ENCODE measurements at places on chromosomes 6 and 20.
A peak's percentile ranks its signal among the peaks of the same experiment; 100 is the strongest.

- no peak for DNase-seq
Observed at GRCh38 chr6:79302341-79302740, 67.9 kb upstream of the HMGN3 start.

DNA sequence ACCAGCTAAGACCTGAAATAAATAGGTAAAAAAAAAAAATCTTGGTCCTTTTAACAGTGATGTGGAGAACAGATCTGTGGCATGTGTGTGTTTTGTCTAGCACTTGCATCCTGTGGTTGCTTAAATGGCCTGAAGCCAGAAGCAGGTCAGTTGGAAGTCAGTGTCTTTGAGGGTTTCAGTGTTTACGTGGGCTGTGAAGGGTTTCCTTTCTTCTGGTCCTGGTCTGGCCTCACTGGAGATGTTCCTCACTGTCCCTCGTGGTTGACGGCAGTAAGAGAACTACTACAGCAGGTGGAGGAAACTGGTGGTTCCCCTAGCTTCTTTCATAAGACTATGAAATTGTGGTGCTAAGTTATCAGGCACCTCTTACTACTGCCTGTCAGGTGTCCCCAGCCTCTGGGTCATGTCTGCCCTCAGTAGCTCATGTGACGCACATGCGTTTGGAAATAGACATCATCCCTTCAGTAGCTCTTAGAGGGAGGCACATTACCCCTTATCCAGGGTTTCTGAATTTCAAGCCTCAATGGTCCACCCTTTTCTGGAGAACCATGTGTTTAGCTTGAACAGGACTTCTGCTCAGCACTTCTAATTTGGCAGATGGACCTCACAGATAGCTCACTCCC lies 59.4 kb upstream of the SCP2D1 start:
- peak; percentile 34 for DNase-seq

- DNase-seq, result no peak
Observed at GRCh38 chr6:125829433-125829832, 38.7 kb downstream of the NCOA7 start.

DNA sequence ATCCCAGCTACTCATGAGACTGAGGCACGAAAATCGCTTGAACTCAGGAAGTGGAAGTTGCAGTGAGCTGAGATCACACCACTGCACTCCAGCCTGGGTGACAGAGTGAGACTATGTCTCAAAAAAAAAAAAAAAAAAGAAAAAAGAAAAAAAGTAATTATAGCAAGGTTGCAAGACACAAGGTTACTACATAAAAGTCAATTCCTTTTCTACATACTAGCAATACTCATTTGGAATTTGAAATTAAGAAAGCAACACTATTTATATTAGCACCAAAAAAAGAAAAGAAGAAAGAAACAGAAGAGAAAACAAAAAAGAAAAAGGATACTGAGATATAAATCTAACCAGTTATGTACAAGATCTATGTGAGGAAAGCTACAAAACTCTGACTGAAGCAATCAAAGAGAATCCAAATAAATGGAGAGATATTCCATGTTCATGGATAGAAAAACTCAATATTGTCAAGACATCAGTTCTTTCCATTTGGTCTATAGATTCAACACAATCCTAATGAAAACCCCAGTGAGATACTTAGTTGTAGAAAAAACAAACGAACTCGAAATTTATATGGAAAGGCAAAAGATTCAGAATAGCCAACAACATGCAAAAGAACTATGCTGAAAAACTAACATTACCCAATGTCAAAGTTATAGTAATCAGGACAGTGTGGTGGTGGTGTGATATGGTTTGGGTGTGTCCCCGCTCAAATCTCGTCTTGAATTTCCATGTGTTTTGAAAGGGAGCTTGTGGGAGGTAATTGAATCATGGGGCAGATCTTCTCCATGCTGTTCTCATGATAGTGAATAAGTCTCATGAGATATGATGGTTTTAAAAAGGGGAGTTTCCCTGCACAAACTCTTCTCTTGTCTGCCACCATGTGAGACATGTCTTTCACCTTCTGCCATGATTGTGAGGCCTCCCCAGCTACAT lies 73.3 kb downstream of the GPX5 start:
- DNase-seq, result no peak

DNA sequence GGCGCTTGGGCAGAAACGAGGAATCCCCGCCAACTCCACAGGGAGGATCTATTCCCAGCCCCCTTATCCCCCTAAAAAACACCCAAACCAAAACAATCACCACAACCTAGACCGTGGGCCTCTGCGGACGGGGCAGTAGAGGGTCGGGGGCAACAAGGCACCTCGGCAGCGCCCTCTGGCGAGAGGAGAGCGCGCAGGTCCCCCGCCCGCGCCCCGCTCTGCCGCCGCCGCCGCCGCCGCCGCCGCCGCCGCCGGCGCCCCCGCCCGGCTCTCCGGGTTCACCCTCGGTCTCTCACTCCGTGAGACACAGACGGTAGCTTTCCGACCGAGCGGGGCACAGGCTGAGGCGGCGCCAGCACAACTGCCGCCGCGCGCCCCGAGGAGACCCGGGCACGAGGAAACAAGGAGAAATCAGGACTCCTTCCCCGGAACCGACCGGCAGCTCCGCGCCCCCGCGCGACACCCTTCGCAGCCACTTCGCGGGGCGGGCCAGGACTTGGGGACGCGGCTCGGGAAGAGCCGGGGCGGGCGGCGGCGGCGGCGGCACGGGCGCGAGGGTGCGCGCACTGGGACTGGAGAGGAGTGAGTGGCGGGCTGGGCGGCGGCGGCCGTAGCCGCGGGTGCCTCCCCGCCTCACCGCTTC lies at the start of gene SLC35F1:
Gene SLC35F1, plus strand, starts transcription at position 307 of the 643 bp plus-strand sequence.
- DNase-seq, result peak; percentile 22

- DNase-seq, result peak; percentile 36
Observed at GRCh38 chr6:25553502-25553901, 98.5 kb upstream of the SCGN start.

DNA sequence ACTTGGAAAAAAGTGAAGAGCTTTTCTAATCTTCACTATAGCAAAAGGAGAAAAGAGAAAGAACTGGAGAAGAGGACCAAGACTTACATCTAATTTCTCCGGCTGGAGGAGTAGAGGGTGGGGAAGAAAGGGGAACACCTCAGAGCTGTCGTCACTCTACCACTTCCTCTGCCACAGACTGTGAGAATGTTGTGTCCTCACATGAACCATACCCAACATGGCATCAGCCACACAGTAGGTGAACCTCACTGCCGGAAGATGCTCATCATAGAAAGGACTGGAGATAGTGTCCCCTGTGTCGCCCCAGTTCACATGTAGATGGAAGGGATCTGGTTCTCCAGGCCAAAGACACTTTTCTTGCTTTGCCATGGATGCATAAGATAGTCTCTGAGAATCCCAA lies 604.4 kb upstream of the NOX3 start:
- no peak for DNase-seq

- DNase-seq, result peak; percentile 56
Observed at GRCh38 chr6:154474648-154475428, 35.6 kb downstream of the CNKSR3 start.

- DNase-seq, result peak; percentile 44
Observed at GRCh38 chr20:31837896-31838397, 7.5 kb downstream of the FOXS1 start.

DNA sequence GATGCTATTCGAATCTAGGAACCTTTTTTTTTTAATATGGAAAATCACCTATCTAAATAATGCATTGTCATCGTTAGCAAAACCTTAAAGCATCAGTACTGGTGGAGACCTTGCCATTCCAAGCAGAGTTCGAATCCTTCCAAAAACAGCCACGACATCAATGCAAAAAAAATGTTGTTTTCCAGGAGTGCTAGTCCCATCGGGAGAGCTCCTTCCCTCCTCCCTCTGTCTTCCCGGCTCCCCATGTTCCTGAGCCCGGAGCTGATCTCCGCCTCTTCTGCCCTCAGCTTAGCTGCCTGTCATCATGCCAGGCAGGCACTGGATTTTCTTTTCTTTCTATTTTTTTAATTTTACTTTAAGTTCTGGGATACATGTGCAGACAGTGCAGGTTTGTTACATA lies 153.6 kb upstream of the QKI start:
- DNase-seq, result no peak

- DNase-seq, result peak; percentile 74
Observed at GRCh38 chr6:43774776-43775534, 4.9 kb downstream of the VEGFA start.

- no peak for DNase-seq
Observed at GRCh38 chr6:38687043-38687353, 15.9 kb downstream of the GLO1 start.

GRCh38 chr6:157236040-157236725 lies 87.1 kb downstream of the TMEM242 start:
- no peak for DNase-seq

GRCh38 chr6:149277621-149278020 lies 39.9 kb upstream of the TAB2 start:
- no peak for DNase-seq

GRCh38 chr6:132483779-132484679 lies 28.9 kb downstream of the STX7 start:
- peak; percentile 78 for DNase-seq

GRCh38 chr20:51750037-51750769 lies 18.0 kb downstream of the ATP9A start:
- DNase-seq, result peak; percentile 79

DNA sequence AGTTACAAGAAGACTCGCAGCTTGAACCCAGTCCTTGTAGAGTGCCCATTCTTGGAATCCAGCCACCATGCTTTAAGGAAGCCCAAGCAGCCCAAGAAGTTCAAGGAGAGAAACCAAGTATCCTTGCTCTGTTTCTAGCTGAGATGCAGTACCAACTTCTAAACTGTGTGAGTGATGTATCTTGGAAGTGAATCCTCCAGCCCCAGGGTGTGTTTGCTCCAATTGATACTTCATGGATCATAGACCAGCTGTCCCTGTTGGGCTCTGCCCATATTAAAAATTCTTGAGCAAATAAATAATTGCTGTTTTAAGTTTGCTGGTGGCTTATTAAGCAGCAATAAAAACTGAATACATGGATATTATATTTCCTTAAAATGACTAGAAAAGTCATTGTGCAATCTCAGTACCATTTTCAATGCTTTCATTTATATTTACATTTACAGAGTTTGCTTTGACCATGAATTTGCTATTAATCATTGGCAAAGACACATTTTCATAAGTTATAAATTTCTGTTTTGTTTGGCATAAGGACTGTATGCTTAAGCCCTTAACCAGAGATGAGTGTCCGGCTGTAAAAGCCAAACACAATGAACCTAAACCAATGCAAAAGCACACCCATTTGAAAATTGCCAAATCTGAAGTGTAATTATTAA lies 9.2 kb downstream of the SPTLC3 start:
- no peak for DNase-seq

- no peak for DNase-seq
Observed at GRCh38 chr6:158769234-158769770, 49.9 kb downstream of the EZR start.

DNA sequence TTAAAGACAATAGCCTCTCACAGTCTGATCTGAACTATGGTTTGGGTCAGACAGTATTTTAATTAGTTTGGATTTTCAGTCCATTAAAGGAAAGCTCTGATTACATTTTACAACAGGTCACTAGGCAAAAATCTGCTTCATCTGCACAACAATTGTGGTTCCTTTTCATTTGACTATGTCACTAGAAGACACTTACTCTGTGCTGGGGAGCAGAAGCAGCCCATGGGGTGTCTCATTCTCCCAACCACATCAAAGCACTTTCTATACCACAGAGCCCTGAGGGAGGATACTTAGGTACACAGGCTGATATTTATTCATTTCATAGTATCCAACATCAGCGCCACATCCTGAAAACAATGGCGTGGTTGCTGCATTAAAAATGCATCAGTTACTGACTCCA lies 36.6 kb upstream of the HDAC2 start:
- no peak for DNase-seq

DNA sequence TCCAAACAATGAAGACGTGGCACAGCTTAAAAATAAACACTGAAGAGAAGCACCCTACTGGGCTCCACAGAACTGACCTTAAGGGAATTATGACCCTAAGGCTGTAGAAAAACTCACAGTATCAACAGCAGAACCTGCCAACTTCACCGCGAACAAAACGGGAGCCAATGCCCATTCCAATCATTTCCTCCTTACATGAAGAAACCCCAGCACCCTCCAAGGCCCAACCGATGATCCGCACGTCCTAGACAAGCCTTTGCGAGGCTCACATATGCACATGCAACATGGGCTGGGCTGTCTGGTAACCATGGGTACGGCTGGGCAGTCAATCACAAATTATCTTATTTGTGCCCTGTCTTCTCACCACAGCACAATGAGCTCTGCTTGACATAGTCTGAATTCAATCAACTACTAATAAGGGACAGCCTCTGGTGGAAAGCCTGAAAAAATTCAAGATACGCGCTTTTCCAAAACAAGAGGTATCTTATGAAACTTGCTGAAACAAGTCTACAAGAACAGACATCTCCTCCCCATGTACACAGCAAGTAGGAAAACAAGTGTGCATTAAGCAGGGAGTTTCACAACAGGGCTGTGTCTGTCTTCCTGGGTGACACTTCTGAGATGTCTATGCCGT lies 1.7 kb downstream of the DIDO1 start:
- peak; percentile 65 for DNase-seq

GRCh38 chr6:134373282-134373922 lies 55.5 kb upstream of the SGK1 start:
- DNase-seq, result peak; percentile 93

DNA sequence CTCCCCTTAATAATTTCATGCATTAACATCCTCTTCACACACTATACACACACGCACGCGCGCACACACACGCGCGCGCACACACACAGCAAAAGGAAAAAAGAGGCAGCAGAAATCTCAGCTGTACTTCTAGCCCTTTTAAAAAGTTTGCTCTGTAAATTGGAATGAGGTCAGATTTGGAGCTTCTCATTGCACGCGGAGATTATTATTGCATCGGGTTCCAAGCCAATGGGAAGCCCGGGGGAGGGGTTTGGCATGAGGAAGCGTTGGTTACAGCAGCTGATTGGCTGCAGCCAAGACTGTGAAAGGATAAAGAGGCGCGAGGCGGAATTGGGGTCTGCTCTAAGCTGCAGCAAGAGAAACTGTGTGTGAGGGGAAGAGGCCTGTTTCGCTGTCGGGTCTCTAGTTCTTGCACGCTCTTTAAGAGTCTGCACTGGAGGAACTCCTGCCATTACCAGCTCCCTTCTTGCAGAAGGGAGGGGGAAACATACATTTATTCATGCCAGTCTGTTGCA lies at the start of gene SOX4:
Gene SOX4, plus strand, starts transcription at position 340 of the 515 bp plus-strand sequence. CDS start 784 bp downstream, outside the sequence.
- DNase-seq, result peak; percentile 97

DNA sequence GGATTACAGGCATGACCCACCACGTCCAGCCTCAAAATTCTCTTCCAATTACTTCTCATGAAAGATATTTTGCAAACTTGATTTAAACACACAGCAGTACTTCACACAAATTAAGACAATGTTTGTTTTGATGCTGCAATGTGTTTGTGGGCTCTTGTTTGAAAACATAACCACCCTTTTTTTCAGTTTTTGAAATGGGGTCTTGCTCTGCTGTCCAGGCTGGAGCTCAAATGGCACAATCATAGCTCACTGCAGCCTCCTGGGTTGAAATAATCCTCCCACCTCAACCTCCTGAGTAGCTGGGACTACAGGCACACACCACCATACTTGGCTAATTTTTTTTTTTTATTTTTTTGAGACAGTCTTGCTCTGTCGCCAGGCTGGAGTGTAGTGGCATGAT lies 31.0 kb downstream of the STAU1 start:
- DNase-seq, result no peak

GRCh38 chr6:35078226-35078850 lies 62.8 kb downstream of the TCP11 start:
- DNase-seq, result no peak

Data from fibroblast of villous mesenchyme (primary cell).